ENCODE measurements at places on chromosomes 7 and 10. TPM values are rescaled to one million over a fixed set of nuclear protein-coding genes. Genes with fewer than 3 reads are reported as not detected.

GRCh38 chr7:152076324-152076821 is 50.9 kb downstream of the GALNT11 start:
- peak; percentile 77 for DNase-seq

GRCh38 chr10:84291384-84291783 is 37.0 kb upstream of the CCSER2 start:
- DNase-seq = no peak

DNA sequence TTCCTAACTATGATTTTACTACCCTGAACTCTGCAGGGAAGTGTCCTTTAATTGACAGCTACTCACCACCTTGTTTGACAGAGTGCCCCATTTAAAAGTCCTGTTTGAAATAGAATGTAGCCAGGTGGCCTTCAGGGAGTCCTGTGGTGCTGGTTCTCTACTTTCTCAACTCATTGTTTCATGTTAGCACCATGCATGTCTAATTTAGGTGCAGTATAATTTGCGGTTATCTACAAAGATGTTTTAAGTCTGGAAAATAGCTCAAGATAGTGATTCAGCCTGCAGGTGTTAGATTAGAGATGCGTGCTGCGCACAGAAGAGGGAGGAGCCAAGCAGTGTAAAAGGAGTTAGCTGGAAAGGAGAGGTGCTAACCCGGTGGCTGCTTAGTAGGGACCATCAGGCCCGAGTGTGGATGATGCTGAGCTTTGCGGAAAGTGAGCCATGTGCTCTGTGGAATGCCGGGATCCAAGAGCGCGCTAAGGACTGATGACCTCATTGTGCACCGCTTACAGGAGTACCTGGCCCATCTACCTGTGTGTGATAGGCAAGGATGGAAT is 1.2 kb downstream of the CCM2 start:
- DNase-seq = no peak

GRCh38 chr7:8841171-8841570 is 407.8 kb downstream of the NXPH1 start:
- no peak for DNase-seq

DNA sequence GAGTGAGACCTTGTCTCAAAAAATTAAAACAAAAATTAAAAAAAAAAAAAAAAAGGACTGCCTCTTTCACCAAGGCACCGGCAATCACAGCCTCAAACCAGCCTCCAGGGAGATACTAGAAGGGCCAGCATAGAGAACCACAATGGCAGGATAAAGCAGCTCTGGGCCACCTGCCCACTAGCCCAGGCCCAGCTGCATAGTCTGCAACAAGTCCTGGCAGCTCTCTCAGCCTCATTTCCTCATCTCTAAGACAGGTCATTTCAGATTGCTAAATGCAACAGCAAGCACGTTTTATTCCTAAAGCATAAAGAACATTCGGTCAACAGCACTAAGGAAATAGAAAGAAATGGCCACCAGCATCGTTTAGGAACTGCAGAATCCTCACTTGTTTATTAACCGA is 28.8 kb downstream of the XPNPEP1 start:
- no peak for DNase-seq

- DNase-seq = no peak
Observed at GRCh38 chr10:27685681-27686080, 59.9 kb downstream of the MKX start.

- DNase-seq = no peak
Observed at GRCh38 chr7:64997927-64998391, 7.1 kb upstream of the ZNF117 start.

GNGT1 gene
- polyA plus RNA-seq = not detected

FOXP2 gene
- polyA plus RNA-seq = 0.28 TPM

GRCh38 chr7:125257617-125258016 is 328.0 kb upstream of the POT1 start:
- DNase-seq = no peak

TAS2R5 gene
- polyA plus RNA-seq = 6.2 TPM

DNA sequence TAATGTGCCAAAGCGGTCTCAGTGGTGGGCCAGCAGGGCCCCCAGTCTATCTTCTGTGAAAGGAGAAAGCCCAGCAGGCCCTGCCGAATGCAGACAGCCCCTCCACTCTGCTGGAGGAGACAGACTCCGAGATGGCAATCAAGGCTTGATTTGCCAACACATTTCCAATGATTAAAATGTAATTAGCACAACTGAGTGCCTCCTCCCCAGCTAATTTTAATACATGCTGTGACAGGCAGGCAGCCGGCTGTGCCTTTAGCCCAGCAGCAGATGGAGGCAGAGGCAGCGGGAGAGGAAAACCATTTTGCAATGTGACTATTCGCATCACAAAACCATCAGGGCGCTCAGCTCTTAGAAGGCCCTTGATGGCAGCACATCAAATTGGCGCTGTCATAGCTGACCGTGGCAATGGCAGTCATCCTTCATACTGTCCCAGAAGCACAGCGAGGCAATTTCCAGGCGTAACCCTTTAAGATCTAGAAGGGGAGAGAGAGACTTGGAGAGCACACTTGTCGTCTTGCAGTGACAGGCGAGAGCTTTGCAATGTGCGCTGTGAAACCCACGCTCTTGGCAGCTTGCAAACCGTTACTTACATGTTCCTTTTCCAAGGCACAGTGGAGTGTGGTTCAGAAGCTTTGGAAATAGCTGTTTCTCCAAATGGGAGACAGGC is 714.8 kb upstream of the GALNT17 start:
- DNase-seq = no peak

DNA sequence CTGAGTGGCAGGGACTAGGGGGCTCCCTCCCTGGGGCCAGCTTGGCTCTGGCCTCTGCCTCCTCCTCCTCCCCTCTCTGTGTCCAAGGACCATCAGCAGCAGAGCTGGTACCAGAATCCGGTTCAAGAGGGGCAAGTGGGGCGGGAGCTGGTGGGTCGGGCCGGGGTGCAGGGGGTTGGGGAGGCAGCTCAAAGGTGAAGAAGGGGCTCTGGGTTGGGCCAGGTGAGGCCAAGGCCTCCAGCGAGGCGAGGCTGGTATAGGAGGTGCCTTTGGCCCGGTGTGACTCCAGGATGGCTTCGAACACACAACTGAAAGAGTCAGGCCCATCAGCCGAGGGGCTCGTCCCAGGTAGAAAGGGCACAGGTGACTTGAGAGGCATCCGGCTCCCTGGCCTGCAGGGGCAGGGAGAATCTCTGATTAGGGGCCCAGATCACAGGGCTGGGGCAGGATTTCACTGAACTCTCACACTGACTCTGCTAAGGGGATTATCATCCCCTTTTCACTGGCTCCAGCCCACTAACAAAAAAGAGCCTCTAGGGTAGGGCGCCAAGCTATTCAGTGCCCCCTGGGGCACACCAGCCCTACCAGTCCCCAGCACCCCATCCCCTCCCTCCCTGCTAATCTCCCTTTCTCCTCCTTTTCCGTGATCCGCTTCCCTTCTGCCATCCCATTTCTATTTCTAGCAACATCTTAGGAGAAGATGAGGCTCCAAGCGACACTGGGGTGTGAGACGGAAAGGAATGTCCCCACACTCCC is 4.6 kb downstream of the PSD start:
- no peak for DNase-seq

TLX1 gene
- not detected for polyA plus RNA-seq

DNA sequence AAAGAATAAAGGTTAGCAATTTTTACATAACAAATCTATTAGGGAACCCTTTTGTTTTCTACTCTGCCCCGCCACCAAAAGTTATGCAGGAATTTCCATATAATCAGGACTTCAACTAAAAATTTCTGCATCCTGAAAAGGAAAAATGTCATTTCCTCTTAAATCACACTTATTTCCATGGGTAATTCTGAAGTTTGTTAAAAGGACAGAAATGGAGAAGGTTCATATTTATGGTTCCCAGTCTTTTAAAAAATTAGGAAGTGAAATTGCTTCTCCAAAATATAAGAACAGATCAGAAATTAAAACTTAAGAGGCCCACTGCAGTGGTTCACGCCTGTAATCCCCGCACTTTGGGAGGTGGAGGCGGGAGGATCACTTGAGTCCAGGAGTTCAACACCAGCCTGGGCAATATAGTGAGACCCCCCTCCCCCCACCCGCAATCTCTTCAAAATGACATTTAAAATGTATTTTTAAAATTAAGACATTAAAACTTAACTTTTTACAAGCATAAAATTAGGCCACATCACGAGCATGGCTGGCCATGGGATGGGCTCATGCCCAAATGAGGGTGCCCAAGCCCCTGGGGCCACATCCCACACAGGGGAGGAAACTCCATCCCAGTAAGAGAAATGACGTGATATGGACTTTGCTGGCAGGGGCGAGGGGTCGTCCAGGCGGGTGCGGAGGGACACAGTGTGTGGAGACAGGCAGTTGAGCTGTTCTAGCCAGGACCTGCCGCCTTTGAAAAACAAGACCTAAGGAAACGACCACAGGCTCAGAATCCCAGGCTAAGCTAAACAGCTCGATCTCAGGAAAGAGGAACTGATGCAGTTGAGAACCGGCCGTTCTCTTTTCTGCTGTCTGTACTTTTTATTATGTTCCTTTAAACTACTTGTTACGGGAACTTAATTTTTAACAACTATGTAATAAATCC is 51.3 kb upstream of the NFE2L3 start:
- DNase-seq = no peak

GRCh38 chr7:140646931-140647647 is 6.5 kb upstream of the DENND2A start:
- DNase-seq = peak; percentile 78

DNA sequence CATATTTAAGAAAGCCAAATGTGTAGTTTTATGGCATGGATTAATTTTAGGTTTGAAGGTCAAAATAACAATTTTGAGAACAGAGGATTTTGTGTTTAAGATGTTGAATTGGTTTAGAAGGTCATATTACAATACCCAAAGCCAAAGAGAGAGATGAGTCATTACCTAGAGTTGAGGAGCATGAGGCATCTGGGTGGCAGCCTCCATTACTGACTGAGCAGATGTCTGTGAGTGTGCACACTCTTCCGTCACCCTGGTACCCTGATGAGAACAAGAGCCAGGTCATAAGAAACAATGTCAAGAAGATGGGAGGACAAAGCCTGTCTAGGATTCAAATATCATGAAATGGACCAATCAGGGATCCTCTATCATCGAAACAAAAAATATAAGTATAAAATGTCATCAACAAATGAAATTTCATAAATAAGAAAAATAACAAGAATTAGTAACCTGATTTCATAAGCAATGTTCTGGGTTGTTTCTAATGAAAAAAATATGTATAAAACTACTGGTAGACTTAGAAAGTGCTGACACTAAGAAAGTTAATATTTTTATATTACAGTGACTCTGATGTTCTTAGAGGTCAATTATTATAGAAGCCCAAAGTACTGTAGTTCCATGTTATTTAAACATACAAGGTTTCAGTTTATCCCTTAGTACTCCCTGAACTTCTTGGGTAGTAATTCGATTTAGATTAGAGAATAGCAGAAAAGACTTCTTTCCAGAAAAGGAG is 20.0 kb downstream of the CUBN start:
- DNase-seq = no peak
